ENCODE measurements at places on chromosomes 12 and 14. TPM values are rescaled to one million over a fixed set of nuclear protein-coding genes. Genes with fewer than 3 reads are reported as not detected.

GRCh38 chr12:89546151-89546550, 20.3 kb upstream of the POC1B start:
- DNase-seq, result no peak

The PTPRO gene
- 2.0 TPM for total RNA-seq

DNA sequence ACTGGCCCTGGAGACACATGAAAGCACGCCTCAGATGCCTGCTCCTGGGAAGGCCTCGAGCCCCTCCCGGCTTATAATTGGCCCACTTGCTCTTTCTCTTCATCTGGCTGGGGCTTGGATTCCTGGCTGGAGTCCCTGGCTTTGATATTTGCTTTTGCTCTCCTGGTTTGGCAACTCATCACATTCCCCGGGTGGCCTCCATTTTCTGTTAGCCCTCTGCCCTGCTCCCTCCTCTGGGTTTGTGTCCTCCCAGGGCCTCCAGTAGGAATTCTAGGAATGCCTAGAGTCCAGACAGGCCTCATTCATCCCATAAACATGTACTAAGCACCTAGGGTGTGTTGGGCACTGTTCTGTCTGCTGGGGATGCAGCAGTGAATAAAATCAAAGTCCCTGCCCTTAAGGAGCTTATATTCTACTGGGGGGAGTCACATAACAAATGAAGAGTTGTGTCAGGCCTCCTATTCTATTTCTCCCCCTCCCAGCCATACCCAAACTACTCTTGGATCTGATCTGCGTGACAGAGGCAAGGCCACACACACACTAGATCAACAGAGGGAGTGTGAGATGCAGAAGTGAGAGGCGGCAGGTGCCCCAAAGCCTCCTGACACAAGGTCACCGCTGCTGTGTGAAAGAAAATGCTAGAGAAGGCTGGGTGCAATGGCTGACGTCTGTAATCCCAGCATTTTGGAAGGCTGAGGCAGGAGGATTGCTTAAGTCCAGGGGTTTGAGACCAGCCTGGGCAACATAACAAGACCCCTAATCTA, 21.3 kb upstream of the TSPAN9 start:
- no peak for DNase-seq

The TMEM233 gene
- total RNA-seq, result 0.09 TPM

The IL22 gene
- not detected for total RNA-seq

The JPH4 gene
- 46.7 TPM for total RNA-seq

The PAPLN gene
- 15.9 TPM for total RNA-seq

GRCh38 chr14:73740618-73741326, 26.6 kb upstream of the PNMA1 start:
- DNase-seq, result no peak

The CLEC4D gene
- not detected for total RNA-seq

DNA sequence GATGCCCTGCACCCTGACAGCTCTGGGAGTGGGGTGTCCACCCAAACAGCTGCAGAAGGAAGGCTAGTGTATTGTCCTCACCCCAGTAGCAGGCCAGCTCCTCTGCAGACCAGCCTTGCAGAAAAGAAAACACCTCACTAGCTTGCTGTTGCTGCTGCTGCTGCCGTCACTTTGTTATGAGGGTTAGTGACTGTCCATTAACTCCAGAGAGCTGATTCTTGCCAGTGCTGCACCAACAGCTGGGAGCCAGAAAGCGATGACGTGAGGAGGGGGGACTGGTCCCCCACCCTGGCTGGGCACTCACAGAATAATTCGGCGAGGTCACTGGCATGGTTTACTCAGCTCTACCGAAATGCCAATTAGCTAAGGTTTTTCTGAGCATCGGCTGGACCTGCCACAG, 2.8 kb downstream of the SYNDIG1L start:
- no peak for DNase-seq

Measured in H1 (cell line).